HCT116 (cell line): ENCODE measurements at places on chromosomes 3 and 15. TPM values are rescaled to one million over a fixed set of nuclear protein-coding genes. Genes with fewer than 3 reads are reported as not detected.

- DNase-seq: no peak
Observed at GRCh38 chr15:91741986-91742385, 111.5 kb upstream of the SLCO3A1 start.

DNA sequence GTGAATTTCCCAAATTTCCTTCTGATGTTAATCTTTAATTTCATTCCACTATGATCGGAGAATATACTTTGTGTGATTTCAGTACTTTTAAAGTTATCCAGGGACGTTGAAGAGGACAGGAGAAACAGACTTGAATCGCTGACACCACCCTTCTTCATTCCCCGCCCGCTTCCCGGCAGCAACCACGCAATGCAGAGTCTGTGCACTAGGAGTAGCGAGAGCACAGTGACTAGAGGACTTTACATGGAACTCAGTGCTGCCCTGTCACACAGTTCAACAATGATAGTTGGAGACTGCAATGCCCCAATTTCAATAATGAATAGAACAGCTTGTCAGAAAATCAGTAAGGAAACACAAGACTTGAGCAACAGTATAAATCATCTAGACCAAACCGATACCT, 73.9 kb downstream of the RNF13 start:
- no peak for DNase-seq

DNA sequence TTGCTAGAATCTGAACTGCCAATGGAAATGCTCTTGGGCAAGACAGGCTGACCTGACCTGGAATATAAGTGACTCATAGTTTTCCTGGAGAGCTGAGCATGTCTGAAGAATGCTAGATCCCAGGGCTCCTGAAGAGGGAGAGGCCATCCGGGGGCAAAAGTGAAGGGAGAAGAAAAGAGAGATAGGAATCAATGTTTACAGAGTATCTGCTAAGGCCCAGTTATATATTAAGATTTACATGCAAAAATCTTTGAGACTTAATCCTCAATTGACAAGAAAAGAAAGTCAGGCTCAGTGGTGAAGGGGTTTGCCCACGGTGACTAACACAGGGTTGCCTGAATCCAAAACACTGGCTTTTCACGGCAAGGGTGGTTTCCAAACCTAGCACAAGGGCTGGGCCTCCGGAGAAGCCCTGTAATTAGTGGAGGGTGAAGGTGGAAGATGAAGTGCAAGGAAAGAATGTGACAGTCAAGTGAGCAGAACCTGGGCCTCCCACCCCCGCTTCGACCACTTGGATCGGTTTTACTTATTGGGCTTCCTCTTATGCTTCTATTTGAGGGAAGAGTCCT, 91.7 kb upstream of the FGF12 start:
- DNase-seq: peak; percentile 59

- DNase-seq: no peak
Observed at GRCh38 chr15:31438601-31439265, 112.1 kb downstream of the KLF13 start.

- no peak for DNase-seq
Observed at GRCh38 chr3:94362393-94362792, 299.5 kb downstream of the NSUN3 start.

- no peak for DNase-seq
Observed at GRCh38 chr3:59714066-59714465, 664.2 kb upstream of the CFAP20DC start.

VILL gene
- 1.2 TPM for total RNA-seq

DNA sequence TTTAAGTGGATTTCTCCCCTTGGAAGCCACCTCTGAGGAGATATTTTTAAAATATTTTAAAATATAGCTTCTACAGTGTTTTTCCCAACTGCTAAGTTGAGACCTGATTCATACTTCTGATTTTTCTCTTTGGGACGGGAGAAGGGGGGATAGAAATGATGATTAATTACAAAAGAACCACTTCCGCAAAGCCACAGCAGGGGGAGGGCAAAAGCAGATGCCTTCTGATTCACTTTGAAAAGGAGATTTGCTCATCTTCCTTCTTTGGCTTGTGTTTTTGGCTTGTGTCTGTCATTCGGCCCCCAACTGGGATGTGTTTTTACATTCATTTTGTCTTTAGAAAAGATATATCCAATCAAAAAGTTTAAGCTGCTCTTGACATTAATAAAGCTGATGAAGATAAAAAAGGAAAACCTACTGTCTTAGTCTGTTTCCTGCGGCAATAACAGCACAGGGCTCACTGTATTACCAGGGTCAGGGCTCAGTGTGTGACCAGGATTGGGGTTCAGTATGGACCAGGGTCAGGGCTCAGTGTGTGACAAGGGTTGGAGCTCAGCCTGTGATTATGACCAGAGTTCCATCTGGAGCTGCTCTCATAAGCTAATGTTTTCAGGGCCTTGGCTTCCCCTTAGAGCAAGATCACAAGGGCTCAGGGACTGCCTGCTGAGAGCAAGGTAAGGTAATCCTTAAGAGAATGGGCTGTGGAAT, 223.2 kb downstream of the MTHFS start:
- no peak for DNase-seq

C3orf33 gene
- 4.7 TPM for total RNA-seq

- no peak for DNase-seq
Observed at GRCh38 chr3:17207019-17207418, 322.3 kb downstream of the PLCL2 start.

LXN gene
- total RNA-seq: not detected

GRCh38 chr3:158560979-158561378, 10.0 kb upstream of the MLF1 start:
- DNase-seq: no peak

- no peak for DNase-seq
Observed at GRCh38 chr3:135806317-135806716, 159.2 kb upstream of the PPP2R3A start.

DNA sequence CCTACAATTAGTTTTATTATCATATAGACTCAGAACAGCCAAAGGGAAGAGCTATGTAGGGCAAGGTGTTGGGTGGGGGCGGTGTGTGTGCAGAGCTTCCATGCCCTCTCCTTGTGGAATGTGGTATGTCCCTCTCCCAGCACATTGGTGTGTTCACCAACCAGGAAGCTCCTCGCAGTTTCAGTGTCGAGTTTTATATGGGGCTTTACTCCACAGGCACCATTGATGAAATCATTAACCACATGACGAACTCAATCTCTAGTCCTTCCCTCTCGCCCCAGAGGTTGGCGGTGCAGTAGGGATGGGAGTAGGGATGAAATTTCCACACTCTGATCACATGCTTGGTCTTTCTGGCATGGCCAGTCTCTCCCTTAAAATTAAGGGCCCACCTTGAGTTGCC, 13.6 kb upstream of the SRP14 start:
- no peak for DNase-seq

DNA sequence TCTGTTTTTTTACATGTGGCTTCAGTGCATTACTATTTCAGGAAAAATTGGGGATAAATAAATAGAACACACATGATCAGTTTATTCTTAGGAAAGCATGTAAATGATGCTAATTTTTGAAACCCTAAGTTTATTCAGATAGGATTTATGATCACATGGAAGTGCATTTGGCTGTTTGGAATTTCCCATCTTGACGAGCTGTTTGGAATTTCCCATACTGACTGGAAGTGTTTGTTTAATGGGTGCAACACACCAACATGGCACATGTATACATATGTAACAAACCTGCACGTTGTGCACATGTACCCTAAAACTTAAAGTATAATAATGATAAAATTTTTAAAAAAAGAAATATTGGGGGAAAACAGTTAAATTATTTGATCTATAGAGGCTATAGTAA, 79.5 kb downstream of the COL6A6 start:
- no peak for DNase-seq

GABRR3 gene
- not detected for total RNA-seq

- no peak for DNase-seq
Observed at GRCh38 chr3:124260206-124260915, 268.4 kb upstream of the ROPN1 start.

- DNase-seq: no peak
Observed at GRCh38 chr3:12369598-12369997, 80.7 kb downstream of the PPARG start.

DNA sequence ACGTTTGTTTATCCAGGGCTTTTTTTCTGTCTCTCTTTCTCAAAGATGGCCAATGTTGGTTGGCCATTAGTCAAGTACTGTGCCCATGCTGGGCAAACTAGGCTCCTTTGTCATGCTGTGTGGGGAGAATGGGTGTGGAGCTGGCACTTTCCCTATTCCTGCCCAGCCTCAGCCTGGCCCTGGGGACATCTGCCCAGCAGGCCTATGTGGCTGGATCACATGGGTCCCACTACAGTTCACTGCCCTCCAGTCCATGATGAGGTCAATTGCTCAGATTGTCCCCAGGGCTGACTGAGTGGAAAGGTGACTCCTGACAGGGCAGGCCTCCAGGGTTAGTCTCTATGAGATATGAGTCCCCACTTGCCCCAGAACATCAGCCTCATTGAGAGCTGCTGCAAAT, 54.4 kb upstream of the HERC1 start:
- DNase-seq: no peak

GRCh38 chr3:67521053-67521646, 133.3 kb downstream of the SUCLG2 start:
- DNase-seq: no peak

GOLGA8Q gene
- total RNA-seq: not detected

- no peak for DNase-seq
Observed at GRCh38 chr3:14555835-14556234, 15.7 kb upstream of the GRIP2 start.

GRCh38 chr3:142943349-142943748, 20.1 kb downstream of the PAQR9 start:
- no peak for DNase-seq
